ENCODE measurements at places on chromosomes 16 and 17.

DNA sequence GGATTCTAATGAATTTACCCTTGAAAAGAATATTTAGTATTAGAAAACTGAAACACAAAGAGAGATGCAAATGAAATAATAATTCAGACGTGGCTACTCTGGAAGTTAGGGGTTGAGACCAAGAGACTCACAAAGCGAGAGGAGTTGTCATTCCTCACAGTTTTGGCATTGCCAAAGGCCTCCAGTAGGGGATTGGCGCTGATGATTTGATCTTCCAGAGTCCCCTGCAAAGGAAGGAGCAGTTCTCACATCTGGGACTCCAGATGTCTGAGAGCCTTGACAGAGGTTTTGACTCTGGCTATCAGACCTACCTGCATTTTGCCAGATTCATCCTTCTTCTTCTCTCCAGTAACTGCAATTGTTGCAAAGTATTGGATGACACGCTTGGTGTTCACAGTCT, 6.6 kb downstream of the MYH8 start:
- no peaks in the 10 kb centered on the region for H3K36me3 ChIP-seq
- no peak overlapping the region for H3K27ac ChIP-seq
- no peaks in the 10 kb centered on the region for H3K4me1 ChIP-seq
- no peak for DNase-seq
- no peaks in the 10 kb centered on the region for H3K27me3 ChIP-seq

DNA sequence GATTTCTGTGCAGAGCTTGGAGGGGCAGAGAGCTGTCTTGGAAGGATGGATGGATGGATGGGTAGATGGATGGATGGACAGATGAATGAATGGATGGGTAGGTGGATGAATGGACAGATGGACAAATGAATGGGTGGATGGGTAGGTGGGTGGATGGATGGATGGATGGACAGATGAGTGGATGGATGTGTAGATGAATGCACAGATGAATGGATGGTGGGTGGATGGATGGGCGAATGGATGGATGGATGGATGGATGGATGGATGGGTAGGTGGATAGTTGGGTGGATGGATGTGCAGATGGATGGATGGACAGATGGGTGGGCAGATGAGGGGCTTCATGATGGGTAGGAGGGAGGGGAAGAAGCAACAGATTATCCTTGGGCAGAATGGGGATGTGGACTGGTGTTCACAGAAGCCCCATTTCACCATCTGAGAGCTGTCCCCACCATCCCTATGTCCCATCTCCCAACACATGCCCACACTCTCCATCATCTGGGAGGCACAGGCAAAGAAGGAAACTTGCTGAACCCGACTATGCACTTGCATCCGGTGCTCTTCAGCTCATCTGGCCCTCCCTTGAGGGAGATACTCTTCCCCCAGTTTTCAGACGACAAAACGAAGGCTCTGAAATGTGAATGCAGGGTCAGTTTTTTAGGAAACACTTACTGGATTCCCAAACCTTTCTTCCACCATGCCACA, 57.2 kb downstream of the IL21R start:
- no peaks in the 10 kb centered on the region for H3K4me1 ChIP-seq
- H3K27me3 ChIP-seq = no peaks in the 10 kb centered on the region
- H3K27ac ChIP-seq = no peak overlapping the region
- peaks cover 4% of the 10 kb centered on the region for H3K36me3 ChIP-seq
- no peak for DNase-seq

DNA sequence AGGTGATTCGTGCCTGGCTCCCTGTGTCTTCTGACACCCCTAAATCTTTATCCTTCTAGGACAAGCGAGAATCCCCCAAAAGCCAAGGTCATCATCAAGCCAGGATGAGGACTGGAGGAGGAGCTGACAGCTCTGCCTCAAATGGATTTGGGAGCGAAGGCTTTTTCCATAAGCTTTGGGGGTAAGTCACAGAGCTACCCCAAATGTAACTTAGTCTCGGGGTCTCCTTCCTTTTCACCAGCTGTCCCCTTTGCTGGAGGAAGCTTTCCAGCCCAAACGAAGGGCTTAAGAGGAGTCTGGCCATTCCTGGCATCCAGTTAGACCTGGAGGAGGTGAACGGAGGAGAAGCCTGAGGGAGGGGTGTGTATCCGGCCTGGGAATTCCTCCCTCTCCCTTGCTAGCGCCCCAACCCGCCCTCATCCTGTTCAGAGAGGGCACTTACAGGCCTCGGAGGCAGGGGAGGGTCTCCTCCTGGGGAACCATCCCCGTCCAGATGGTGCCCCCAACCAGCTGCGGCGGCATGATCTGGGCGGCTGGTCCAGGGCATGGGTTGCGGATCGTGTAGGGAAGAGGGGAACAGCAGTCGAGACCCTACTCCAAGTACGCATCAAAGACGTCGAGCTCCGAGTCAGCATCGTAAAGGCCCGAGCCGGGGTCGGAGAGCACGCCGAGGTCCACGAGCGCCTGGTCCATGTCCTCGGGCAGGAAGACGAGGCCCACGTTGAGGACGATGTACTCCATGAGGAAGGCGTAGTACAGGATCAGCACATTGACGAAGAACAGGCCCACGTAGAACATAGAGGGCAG, 938 bp downstream of the DEXI start:
- peak overlapping the region; percentile 51 for H3K4me3 ChIP-seq
- peaks cover 17% of the 10 kb centered on the region for H3K36me3 ChIP-seq
- H3K27me3 ChIP-seq = no peaks in the 10 kb centered on the region
- peaks cover 52% of the 10 kb centered on the region for H3K4me1 ChIP-seq

DNA sequence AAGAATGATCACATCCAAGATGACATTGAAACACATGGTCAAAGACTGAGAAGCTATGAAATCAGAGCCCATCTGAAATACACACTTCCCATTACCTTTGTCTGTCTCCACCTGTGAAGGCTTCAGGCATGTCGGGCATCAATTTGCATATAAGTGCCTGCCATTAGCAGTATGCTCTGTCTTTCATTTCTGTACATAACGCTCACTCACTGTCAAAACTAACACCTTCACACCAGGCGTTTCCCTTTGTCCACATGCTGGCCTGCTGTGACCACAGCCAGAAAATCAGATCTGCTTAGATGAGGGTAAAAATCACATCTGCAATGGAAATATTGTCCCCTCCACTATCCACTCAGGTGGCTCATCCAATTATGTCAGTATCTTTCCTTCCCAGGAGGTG, 524.8 kb downstream of the TOX3 start:
- no peak overlapping the region for H3K4me3 ChIP-seq
- H3K27me3 ChIP-seq = no peaks in the 10 kb centered on the region
- H3K27ac ChIP-seq = no peak overlapping the region
- no peak for DNase-seq
- H3K36me3 ChIP-seq = no peaks in the 10 kb centered on the region
- no peaks in the 10 kb centered on the region for H3K4me1 ChIP-seq

DNA sequence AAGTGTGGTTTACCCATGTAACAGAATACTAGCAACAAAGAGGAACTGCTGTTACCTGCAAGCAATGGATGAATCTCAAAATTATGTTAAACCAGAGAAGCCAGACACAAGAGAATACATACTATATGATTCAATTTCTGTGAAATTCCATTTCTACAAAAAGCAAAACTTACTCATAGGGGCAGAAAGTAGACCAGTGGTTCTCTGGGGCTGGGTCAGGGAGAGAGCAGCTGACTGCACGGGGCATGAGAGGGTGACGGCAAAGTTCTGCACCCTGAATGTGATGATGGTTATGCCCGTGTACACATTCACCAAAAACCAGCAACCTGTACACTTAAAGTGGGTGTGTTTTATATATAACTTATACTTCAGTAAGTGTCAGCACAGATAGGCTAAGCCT, 3.1 kb downstream of the ZNF843 start:
- no peak for DNase-seq
- H3K4me1 ChIP-seq = no peaks in the 10 kb centered on the region
- H3K36me3 ChIP-seq = no peaks in the 10 kb centered on the region
- no peak overlapping the region for H3K27ac ChIP-seq
- H3K27me3 ChIP-seq = no peaks in the 10 kb centered on the region

DNA sequence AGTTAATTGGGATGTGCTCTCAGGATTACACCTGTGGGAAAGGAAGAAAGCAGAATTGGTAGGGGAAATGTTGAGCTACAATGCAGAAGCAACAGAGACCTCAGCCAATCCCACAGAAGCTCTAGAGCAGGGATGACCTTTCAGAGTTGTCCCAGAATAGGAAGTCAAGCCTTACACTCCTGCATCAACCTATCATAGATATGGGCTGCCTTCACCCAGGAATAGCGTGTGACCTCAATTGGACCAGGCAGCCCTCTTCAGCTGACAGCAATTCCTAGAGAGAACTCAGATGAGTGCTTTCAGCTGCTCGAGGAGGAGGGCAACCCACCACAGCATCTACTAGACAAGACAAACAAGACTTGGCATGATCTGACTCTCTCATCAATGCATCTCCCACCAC, 189.7 kb downstream of the TMEM132E start:
- H3K4me3 ChIP-seq = no peak overlapping the region
- H3K27me3 ChIP-seq = no peaks in the 10 kb centered on the region
- no peaks in the 10 kb centered on the region for H3K36me3 ChIP-seq

DNA sequence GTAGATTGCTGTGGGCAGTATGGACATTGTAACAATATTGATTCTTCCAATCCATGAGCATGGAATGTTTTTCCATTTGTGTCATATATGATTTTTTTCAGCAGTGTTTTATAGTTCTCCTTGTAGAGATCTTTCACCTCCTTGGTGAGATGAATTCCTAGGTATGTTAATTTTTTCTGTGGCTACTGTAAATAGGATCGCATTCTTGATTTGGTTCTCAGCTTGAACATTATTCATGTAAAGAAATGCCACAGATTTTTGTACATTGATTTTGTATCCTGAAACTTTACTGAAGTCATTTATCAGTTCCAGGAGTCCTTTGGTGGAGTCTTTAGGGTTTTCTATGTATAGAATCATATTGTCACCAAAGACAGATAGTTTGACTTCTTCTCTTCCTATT, 19.7 kb upstream of the CDR2 start:
- no peaks in the 10 kb centered on the region for H3K4me1 ChIP-seq
- H3K36me3 ChIP-seq = peaks cover 4% of the 10 kb centered on the region
- H3K27ac ChIP-seq = no peak overlapping the region

DNA sequence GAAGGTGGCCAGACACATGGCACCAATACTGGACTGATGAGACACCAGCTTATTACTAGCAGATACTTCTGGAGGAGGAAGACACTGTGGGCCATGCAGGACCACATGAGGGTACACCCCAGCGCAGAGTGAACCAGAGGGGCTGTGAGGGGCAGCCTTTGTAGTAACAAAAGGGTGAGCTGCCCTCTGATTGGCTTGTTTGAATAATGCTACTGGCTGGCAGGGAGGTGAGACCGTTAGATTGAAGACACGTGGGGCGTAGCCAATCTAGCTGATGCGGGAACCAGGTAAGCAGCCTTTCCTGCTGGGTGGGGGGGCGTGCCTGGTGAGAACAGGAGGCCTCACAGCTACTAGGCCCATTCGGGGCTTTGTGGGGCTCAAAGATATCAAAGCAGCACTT, 102.8 kb upstream of the SEC14L1 start:
- no peak overlapping the region for H3K4me3 ChIP-seq
- DNase-seq = no peak
- H3K27ac ChIP-seq = no peak overlapping the region
- H3K4me1 ChIP-seq = no peaks in the 10 kb centered on the region
- no peaks in the 10 kb centered on the region for H3K36me3 ChIP-seq

DNA sequence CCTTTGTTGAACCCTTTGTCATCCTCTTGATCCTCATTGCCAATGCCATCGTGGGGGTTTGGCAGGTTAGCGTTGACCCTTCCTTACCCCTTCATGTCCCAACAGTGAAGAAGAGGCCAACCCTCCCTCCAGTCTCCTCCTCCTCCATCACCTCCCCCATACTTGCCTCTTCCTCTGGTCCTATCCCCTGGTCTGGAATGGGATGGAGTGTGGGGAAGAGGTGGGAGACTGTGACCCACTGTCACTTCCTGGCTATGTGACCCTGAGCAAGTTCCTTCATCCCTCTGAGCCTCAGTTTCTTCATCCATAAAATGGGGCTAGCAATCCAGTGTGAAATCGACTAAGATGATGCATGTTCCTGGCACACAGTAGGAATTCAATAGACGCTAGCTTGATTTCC, 2.7 kb downstream of the ATP2A1 start:
- H3K27ac ChIP-seq = no peak overlapping the region
- no peaks in the 10 kb centered on the region for H3K36me3 ChIP-seq
- peaks cover 5% of the 10 kb centered on the region for H3K4me1 ChIP-seq
- no peaks in the 10 kb centered on the region for H3K27me3 ChIP-seq
- no peak for DNase-seq

- H3K27ac ChIP-seq = no peak overlapping the region
- no peak for DNase-seq
- H3K27me3 ChIP-seq = no peaks in the 10 kb centered on the region
- no peak overlapping the region for H3K4me3 ChIP-seq
Observed at GRCh38 chr17:14818469-14818868, 446.7 kb downstream of the PMP22 start.

DNA sequence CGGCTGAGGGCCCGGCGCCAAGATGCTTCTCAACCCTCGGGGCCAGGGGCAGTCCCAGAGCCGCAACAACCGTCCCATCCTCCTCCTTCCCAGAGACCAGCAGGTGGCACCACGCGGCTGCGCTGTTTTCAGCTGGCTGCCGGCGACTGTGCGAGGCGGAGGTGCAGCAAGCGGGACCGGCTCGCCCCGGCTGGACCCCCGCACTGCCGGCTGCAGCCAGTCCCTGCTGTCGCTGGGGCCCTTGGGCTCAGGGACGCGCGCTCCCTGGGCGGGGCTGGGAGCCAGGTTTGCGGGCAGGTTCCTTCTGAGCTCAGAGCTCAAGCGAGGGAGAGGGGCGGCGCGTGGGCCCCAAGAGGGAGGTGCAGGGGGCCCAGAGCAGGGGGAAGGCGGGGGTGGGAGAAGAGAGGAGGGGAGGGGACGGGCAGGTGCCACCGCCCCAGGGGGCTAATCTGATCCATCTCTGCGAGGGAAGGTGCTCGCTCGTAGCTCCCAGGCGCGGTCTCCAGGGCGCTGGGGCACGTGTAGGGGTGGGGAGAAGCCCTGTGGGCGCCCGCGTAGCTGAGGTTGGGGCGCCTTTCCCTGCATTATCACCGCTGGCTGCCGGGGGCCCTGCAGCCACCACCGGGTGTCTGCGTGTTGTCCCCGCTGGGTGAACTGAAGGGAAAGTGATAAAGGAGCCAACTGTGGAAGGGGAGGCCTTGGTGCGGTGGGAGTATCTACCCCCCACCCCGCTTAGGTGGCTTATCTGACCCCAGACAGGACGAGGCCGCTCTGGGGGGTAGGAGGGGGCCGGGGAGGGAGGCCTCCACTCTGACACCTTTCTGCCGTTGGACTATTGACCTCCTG, 24.2 kb downstream of the STAT5A start:
- H3K27ac ChIP-seq = no peak overlapping the region
- peak; percentile 96 for DNase-seq
- no peaks in the 10 kb centered on the region for H3K27me3 ChIP-seq
- H3K36me3 ChIP-seq = peaks cover 79% of the 10 kb centered on the region
- no peak overlapping the region for H3K4me3 ChIP-seq

- no peaks in the 10 kb centered on the region for H3K36me3 ChIP-seq
- DNase-seq = no peak
- H3K4me1 ChIP-seq = no peaks in the 10 kb centered on the region
- H3K27ac ChIP-seq = no peak overlapping the region
- no peaks in the 10 kb centered on the region for H3K27me3 ChIP-seq
- H3K4me3 ChIP-seq = no peak overlapping the region
Observed at GRCh38 chr17:82217120-82217529, 4.5 kb upstream of the CCDC57 start.
